GM18507 (cell line): ENCODE measurements at places on chromosomes 12 and 14.

- DNase-seq = no peak
Observed at GRCh38 chr12:59075968-59076490, 155.7 kb upstream of the LRIG3 start.

GRCh38 chr12:106436164-106436563 lies 78.6 kb downstream of the POLR3B start:
- no peak for DNase-seq

GRCh38 chr12:76033081-76034011 lies 1.8 kb upstream of the PHLDA1 start:
- no peak for DNase-seq

GRCh38 chr12:64256166-64256800 lies 34.2 kb upstream of the KICS2 start:
- no peak for DNase-seq

- no peak for DNase-seq
Observed at GRCh38 chr14:53161758-53162435, 8.8 kb upstream of the DDHD1 start.

GRCh38 chr12:7065073-7065623 lies 4.6 kb downstream of the C1S start:
- no peak for DNase-seq

DNA sequence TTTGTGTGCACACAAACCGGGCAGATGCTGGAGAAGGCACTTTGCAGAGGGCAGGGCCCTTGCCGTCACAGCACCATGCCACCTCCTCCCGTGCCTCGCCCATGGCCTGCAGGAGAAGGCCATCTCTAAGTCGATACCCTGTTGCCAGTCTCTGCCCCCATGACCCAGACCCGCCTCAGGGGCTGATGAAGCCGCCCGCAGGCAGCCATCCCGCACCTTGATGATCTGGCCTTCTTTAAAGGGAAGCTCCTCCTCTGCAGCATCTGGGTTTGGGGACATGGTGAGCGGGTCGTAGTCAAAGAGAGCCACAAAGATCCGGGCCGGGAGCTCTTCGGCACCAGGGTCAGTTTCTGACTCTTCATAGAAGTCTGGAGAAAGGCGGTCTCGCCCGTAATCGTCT lies 76.2 kb downstream of the PIWIL1 start:
- no peak for DNase-seq

DNA sequence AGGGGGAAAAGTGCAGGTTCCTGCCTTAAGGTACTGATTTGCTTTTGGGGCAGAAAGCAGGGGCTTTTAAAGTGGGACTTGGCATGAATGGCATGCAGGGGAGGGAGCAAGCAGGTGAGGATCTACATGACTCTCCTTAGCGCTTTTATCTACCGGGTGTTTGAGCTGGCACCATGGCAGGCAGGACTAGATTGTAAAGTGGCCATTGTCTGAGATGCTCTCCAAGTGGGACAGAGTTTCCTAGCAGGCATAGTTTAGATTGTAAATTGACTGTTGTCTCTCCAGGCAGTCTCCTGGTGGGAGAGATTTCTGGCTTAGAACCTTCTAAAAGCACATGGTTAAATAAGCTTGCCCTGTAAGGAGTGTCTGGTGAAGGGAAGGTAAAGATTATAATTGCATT lies 5.3 kb upstream of the DICER1 start:
- no peak for DNase-seq

- DNase-seq = no peak
Observed at GRCh38 chr14:72154645-72155378, 222.6 kb downstream of the RGS6 start.

GRCh38 chr12:47382305-47382704 lies 302.5 kb upstream of the AMIGO2 start:
- no peak for DNase-seq

DNA sequence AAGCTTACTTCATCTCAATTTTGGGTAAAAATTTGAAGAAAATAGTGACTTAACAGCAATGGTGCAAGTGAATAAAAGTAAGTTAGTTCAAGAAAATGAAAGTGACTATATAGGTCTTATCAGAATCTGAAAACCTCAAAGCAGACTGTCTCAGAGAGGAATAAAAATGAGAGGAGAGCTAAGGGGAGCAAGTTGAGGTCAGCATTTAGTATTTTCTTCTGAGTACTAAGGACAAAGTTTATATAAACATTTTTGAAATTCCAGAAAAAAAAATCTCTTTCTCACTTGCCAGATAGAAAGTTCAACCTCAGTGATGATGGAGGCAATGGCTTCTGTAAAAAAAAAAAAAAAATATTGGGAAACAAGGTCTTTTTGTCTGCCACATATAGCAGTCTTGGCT lies 414.1 kb downstream of the NPAS3 start:
- DNase-seq = no peak

DNA sequence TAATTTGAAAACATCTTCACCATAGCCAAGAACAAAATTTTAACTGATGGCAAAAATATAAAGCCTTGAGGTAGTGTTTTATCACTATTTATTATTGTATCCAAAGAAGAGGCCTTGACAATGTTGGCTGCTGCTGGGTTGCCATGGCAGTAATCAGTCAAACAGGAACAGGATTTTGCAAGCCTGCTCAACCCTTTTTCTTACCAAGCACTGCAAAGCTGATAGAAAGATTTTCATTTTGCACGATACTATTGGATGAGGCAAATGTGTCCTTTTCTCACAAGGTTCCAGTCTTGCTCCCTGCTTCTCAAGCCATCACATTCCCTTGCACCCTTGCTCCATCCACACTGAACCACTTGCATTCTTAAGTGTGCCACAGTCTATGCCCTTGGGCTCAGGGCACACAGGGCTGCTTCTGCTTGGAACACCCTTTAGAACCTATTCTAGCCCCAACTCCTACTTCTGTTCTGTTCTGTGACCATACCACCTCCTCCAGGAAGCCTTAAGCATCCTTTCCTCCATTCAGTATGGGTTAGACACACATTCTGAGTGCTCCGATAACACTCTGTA lies 76.5 kb upstream of the AMIGO2 start:
- DNase-seq = no peak

- DNase-seq = no peak
Observed at GRCh38 chr12:101338087-101338486, 58.2 kb downstream of the UTP20 start.

DNA sequence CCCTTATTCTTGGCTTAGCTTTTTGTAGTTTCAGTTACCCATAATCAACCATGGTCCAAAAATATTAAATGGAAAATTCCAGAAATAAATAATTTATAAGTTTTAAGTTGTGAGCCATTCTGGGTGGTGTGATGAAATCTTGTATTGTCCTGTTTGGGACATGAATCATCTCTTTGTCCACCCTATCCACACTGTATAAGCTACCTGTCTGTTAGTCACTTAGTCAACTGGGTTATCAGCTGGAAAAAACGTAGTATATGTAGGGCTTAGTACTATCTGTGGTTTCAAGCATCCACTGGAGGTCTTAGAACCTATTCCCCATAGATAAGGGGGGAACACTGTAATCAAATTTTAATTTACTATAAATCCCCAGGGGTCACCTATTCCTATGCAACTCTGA lies 52.7 kb downstream of the NKX2-1 start:
- DNase-seq = no peak

DNA sequence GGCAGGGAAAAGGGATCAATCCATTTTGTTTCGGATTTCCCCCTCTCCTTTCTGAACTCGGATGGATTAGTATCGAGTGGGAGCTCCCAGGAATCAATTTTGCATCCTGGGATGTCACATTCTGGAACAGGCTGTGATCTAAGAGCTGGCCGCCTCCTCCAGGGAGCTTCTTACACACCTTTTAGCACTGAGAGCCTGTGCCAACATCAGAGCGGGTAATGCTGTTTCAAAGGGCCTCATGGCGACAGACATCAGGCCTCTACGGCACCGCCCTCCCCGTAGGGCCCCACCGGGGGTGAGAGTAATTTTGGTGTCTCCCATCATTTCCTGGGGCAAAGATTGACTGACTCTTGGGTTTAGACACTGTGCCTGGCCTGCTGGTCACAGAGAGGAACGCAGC lies 2.7 kb downstream of the GALNT9 start:
- DNase-seq = no peak
